ENCODE measurements at places on chromosomes 4 and X.

- no peak for DNase-seq
These were observed 524.7 kb downstream of the SPRY1 start for GRCh38 chr4:123921339-123921738.

DNA sequence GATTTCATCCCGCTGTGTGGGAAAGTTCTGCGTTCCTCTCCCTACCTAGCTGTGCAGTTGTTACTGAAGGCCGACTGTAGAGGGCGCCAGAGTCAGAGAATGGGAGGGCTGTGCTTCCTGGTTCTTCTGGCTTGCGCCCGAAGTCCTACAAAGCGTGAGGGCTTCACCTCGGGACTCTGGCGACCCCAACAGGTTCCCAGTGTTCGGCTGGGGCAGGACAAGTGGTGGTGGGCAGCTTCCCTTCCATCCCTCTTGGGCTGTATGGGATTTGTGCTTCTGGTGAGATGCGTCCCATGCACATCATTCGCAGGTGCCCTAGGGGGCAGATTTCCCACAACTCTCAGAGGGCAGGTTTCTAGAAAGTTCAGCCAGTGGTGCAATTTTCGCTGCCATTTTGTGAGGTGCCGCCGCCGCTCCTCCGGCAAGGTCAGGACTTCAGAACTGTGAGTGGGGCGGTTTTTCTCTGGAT is 27.3 kb downstream of the CT45A1 start:
- no peak for DNase-seq

- no peak for DNase-seq
These were observed 326.6 kb upstream of the ATOH1 start for GRCh38 chr4:93501946-93502345.

DNA sequence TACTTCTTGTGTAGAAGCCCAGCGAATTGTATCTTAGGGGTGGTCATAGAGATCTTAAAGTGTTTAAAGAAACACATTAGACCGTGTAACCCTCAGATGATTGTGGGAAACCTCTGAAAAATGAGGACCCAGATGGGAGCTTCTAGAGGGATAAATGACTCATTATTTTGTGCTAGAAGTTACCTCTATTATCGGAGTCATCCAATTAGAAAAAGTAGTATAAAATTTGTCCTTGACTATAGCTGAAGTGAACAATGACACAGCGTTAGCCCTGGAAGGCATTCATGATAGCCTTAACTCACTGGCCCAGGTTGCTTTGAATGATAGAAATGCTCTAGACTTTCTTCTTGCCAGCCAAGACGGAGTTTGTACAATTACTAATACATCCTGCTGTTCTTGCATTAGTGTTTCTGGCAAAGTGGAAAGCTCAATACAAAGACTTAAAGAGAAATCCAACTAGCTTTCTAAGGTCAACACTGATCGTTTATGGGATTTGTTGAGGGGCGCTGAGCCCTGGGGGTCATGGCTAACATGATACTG is 178.9 kb upstream of the VEGFC start:
- DNase-seq: no peak

DNA sequence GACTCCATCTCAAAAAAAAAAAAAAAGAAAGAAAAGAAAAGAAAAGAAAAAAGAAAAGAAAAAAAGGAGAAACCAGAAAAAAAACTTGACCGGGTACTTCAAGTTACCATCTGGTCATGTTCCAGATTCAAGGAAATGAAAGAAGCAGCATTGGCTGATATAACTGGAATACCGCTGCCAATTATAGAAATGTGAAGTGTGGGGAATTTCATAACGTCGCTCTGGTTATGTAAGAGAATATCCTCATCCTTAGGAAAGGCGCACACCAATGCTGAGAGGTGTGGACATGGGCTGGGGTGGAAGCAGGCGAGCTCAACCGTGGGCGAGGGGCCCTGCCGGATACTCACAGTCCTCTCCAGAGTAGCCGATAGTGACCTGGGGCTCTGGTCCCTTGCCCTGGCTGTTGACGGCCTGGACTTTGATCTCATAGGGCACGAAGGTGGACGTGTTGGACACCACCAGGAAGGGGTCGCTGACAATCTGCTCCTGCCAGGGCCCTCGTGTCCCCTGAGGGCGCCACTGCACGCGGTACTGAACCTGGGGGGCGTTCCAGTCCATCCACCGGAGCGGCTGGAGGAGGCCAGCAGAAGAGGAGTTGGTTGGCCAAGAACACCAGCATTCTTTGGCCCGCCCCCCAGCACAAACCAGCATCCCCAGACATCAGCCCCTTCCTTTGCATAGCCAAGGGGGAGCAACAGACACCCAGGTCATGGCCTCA is 19.5 kb downstream of the L1CAM start:
- no peak for DNase-seq

- DNase-seq: peak; percentile 11
These were observed 444.9 kb downstream of the RAPGEF2 start for GRCh38 chr4:159547645-159548308.

DNA sequence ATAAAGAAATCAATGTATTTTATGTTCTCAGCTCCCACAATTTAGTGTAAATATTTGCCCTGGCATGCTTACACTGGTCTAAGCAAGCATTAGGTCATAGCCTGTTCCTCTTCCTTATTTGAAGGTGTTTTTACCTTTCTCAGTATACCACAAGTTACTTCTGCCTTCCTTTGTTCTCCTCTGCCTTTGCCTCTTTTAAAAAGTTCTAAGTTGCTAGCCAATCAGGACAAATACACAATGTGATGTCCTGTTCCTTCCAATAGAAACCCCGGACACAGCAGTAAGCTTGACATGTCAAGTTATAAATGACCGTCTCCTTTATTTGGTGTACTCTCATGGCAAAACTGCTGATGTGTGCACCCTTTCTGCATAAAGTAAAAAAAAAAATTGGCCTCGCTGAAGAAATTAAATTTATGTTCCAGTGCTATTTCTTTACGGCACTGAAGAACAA is 49.4 kb downstream of the UGT2B10 start:
- DNase-seq: no peak

GRCh38 chrX:34144246-34144645 is 12.1 kb upstream of the FAM47A start:
- no peak for DNase-seq

- no peak for DNase-seq
These were observed 1833.0 kb upstream of the PCDH10 start for GRCh38 chr4:131316086-131316485.

- peak; percentile 3 for DNase-seq
These were observed 389.2 kb downstream of the IQCM start for GRCh38 chr4:149426461-149426860.

DNA sequence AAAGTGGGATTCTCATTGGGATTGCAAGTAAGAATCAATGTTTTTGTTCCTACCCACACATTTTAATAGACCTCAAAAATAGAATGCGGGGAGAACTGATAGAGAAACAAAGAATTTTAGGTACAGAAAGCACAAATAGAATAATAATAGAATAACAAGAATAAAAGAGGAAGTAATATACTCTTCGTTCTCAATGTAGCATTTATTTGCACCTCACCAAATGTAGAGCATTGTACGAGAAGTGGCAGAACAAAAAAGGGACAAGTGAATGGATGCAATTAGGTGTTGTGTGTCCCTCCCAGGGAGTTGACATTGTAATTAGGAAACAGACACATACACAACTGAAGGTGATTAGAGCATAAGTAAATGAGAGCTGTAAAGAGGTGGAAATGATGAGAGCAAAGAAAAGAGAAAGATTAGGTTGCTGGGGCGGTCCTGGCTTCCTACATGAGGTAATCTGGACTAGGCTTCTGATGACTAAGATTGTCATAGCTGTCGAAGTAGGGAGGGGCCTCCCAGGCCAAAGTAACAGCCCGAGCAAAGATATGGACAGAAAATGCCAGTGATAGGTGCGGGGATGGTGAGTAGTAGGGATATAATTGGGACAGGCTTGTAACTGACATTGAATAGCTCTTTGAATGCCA is 10.4 kb downstream of the RAB9A start:
- peak; percentile 54 for DNase-seq

- no peak for DNase-seq
These were observed 521.2 kb downstream of the MID1IP1 start for GRCh38 chrX:39322496-39322895.

GRCh38 chrX:103730147-103730795 is 19.6 kb downstream of the TMEM31 start:
- DNase-seq: no peak

DNA sequence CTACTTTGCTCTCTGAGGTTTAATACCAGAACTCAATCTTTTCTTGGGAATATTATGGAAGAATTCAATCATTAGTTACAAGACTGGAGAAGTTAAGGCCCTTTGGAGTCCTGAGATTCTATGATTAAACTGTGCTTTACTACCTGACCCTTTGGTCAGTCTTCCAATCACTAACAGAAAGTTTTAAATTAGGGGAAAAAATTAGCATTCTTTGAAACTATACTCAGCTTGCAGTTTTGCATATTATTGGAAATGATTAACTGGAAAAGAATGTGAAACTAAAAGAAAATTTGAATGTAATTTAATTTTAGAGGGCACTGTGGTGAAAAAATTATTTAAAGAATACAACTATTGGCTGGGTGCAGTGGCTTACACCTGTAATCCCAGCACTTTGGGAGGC is 18.7 kb upstream of the GPR34 start:
- no peak for DNase-seq

GRCh38 chr4:89254847-89255246 is 52.8 kb downstream of the GPRIN3 start:
- DNase-seq: peak; percentile 3

DNA sequence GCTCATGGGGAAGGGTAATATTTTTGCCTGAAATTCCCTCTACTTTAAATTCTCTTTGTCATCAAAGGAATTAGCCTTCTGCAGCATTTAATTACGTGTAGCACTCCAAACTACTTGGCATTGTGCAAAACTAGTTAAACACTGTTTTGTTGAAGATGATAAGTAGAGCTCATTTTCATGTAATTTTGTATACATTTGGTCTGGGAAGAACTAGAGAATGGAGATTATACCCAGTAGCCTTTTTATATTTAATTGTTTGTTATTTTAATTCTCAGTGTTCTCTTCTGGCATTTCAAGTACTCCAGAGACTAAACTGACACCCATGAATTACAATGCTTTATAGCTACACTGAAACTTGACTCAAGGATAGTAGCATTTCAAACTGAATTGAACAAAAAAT is 211.5 kb upstream of the SMIM31 start:
- no peak for DNase-seq

DNA sequence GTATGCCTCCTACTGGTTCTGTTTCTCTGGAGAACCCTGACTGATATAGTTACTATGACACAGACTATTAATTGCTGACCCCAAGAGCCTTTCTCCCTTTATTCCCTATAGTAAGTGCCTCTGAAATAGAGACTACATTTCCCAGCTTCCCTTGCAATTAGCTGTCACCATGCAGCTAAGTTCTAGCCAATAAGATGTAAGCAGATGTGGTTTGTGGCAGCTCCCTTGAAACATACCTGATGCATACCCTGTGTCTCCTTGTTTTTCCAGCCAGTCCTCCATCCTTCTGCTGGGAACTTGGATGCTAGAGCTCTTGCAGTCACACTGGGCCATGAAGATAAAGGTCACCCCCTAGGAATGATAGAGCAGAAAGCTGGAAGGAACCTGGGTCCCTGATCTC is 9.7 kb upstream of the TMEM165 start:
- DNase-seq: peak; percentile 28

DNA sequence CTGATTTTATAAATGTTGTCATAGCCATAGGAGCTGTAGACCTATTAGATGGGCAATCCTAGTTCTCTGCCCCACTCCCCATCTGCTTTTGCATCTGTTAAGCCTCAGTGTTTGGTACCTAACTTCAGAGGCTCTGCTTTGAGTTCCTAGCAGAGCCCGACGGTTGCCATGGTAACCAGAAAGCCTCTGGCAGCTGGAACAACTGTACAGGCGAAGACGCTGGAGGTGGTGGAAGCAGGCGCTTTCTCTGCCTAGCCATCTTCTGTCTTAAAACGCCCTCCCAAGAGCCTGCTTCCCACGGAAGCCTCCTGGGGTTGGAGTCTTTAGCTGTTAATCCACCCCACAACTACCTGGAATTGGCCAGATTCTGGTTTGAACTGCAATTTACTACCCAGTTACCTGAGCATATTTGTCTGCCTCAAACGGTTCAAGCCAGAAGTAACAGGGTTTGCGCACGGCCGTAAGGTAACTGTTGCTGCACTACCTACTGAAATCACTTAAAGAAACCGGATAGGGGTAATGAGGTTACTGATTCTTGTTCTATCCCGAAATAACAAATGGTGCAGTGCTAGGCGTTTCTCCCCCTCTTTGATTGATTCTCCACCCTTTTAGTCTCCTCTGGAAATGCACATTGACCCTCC is 1.0 kb upstream of the GABRG1 start:
- no peak for DNase-seq

DNA sequence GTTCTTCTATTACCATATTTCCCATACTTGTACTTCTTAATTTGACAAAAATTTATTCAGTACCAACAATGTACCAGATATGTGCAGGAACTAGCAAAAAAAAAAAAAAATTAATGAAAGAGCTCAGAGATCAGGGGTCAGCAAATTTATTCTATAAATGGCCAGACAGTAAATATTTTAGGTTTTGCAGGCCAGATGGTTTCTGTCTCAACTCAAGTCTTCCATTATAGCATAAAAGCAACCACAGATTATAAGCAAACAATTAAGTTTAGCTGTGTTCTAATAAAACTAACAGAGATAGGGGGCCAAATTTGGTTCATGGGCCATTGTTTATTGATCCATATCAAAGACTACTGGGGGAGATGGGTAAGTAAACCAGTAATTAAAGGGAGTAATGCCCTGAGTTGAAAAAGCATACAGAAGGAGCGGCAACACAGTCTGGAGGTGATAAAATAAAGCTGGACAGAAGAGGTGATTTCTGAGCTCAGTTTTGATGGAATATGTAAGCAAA is 19.3 kb downstream of the NEK1 start:
- no peak for DNase-seq

DNA sequence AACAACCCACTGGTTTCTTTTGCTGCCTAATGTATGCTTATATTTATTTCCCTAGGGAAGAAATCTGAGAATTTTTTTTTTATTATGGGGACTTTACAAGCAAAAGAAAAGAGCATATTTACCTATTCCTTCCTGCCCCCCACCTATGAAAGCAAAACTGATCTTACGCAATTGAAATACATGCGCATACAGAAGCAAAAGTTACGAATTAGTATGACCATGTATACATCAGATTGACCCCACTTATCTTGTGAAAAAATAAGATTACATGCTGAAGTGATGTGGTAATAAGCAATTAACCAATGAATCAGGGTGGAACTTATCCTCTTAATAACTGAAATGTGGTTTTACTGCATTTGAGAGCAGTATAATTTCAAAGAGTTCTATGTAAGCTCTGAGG is 151.0 kb downstream of the TENM3 start:
- DNase-seq: no peak

GRCh38 chr4:79455216-79455615 is 47.2 kb upstream of the GK2 start:
- no peak for DNase-seq

DNA sequence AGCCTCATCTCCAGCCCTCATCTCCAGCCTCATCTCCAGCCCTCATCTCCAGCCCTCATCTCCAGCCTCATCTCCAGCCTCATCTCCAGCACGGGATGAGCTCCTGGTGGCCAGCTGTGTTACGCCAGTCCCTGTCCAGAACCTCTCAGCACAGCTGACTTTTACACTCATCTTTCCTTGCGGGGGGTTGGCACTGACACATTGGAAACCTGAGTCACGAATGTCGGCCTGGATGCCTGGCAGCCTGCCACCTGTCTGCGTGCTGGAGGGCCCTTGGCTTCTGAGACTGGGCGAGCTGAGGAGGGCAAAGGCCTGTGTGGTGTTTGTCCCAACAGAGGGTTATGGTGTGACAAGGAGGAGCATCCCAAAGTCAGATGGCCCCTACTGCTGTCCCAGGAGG is 66.1 kb upstream of the HGFAC start:
- no peak for DNase-seq

GRCh38 chr4:150818661-150819060 is 196.4 kb downstream of the LRBA start:
- DNase-seq: peak; percentile 19

GRCh38 chr4:129998436-129999150 is 902.6 kb downstream of the C4orf33 start:
- no peak for DNase-seq

Measured in NCI-H226 (cell line).